ENCODE measurements at places on chromosomes 3 and 15.
A peak's percentile ranks its signal among the peaks of the same experiment; 100 is the strongest.

DNA sequence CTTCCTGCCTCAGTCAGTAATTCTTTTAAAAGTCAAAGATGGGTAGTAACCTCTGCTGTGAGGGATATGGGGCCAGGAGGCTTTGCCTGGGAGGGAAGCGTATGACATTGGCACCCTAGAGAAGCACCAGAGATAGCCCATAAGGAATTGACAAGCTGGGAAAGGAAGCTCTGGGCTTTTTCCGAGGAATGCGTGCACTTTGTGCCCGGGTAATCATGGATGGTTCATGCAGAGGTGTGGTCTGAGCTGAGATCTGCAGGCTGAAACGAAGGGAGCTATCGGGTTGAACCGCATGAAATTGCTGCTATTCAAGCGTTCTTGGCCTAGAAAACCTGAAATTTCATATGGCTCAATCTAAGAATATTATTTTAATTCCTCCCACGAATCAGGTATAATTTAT is 127.7 kb upstream of the TLE3 start:
- DNase-seq: no peak

DNA sequence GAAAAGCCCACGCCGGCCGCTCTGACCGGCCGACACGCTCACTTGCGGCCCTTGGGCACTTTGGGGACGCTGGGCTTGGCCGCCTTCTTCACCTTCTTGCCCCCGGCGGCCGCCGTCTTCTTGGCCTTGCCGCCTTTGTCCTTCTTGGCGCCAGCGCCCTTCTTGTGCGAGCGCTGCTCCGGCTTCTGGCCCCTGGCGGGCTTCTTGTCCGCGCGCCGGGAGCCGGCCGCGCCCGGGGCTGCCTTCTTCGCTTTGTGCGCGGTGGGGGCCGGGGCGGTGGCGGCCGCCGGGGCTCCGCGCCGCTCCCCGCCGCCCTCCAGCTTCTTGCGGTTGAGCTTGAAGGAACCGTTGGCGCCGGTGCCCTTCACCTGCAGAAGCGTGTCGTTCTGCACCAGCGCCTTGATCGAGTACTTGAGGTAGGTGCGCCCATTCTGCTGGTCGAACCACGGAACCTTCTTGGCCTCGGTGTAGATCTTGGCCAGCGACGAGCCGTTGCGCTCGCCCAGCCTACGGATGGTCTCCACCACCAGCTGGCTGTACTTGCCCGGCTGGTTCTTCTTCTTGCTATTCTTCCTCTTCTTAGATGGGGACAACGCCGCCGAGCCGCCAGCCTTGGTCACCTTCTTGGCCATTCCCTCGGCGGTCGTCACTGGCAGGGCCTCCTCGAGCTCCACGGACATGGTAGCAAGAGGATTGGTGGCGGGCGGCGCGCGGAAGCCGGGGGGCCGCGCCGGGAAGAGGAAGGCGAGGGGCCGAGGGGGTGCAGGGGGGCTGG is 36.7 kb downstream of the HMCES start:
- no peak for DNase-seq

DNA sequence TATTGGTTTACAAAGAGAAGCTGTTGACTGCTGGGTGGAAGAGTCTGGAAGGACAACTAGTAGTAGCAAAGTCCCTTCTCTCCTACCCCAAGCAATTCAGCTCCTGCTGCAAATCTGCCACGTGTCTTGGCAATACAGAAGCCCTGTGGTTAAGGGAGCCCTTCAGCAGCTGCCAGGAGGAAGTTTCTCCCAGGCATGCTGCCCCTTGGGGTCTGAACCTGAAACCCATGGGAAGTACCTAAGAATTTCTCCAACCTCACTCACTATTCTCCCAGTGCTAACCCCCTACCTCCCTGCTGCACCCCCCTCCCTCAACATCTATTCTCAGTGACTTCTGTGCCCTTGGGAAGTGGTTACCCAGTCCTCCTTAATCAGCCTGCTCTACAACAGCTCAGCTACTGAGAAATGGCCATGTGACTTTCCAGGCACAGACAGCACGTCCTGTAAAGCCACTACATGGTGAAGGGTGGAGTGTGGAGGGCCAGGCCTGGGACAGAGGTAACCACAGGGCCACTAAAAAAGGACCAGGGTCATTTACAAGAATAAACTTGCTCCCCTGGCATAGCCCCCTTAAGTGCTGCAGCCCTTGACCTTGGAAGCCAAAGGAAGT is 316.6 kb downstream of the NTRK3 start:
- DNase-seq: no peak

GRCh38 chr3:125585595-125586223 is 9.6 kb downstream of the OSBPL11 start:
- DNase-seq: no peak

DNA sequence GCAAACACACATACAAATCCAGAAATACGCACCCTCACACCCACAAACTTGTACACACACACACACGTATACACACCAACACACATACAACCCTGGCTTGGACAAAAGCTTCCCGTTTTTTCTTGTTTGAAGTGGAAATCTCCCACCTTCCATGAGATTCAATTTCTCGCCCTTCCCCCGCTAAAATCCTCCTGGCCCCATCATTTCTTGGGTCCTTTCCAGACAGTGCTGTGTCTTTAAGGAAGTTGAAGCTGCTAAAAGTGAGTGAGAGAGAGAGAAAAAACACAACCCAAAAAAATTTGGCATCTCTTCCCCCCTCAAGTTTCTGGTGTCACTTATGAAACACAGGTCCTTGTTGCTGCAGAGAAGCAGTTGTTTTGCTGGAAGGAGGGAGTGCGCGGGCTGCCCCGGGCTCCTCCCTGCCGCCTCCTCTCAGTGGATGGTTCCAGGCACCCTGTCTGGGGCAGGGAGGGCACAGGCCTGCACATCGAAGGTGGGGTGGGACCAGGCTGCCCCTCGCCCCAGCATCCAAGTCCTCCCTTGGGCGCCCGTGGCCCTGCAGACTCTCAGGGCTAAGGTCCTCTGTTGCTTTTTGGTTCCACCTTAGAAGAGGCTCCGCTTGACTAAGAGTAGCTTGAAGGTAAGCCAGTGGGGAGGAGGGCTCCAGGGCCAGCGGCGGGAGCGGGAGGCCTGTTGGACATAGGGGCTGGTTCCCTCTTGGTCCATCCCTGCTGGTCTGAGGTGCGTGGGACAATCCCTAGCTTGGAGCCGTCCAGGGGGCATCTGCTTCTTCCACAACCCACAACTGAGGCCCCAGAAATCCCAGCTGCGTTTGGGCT is at the start of gene ISLR:
TSS of gene ISLR (plus strand) at position 331 of the 839 bp plus-strand sequence. CDS start 1,149 bp downstream, outside the sequence.
- peak; percentile 90 for DNase-seq

Measured in vagina (tissue), 2 donors.